SK-N-DZ (cell line): ENCODE measurements at places on chromosomes 16 and 17.

- no peak for DNase-seq
These were observed 19.8 kb downstream of the CCL4 start for GRCh38 chr17:36123431-36123830.

GRCh38 chr17:80724775-80725266 is 180.2 kb downstream of the RPTOR start:
- no peak for DNase-seq

DNA sequence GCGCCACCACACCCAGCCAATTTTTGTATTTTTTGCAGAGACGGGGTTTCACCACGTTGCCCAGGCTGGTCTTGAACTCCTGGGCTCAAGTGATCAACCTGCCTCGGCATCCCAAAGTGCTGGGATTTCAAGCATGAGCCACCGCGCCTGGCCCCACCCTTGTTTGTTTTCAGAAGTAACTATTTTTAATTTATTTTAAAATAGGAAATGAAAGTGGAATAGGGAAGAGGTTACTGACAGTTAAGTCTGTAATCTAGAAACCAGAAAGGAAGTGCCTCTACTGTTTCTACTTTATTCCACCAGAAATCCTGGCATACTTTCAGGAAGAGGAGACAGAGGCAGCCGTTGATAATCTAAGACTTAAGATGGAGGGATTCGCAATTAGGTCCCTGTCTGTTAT is 225.6 kb downstream of the TANC2 start:
- no peak for DNase-seq

GRCh38 chr16:822174-822908 is 21.8 kb upstream of the GNG13 start:
- DNase-seq, result no peak

DNA sequence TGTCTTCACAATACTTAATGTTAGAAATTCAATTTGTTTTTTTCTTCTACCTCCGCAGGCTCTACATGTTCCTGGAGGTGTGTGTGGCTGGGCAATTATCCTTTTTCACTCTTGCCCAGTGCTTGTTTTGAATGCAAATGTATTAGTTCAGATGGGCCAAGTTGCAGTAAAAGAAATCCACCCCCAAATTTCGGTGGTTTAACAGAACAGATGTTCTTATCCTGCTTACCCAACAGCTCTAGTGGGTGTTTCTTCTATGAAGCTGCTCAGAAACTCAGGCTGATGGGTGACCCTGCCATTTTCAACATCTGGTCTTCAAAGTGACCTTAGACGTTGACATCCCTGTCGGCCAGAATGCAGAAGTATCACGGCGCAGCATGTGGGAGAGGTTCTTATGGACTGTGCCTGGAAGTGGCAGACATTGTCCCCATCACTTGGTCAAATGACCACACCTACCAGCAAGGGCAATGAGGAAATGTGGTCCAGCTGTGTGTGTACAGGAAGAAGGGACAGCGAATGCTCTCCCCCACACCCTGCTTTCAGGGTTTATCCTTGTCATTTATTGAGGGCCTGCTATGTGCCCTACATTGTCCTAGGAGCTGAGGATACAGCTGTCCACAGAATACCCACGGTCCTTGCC is 157.3 kb downstream of the CDH13 start:
- DNase-seq, result no peak

DNA sequence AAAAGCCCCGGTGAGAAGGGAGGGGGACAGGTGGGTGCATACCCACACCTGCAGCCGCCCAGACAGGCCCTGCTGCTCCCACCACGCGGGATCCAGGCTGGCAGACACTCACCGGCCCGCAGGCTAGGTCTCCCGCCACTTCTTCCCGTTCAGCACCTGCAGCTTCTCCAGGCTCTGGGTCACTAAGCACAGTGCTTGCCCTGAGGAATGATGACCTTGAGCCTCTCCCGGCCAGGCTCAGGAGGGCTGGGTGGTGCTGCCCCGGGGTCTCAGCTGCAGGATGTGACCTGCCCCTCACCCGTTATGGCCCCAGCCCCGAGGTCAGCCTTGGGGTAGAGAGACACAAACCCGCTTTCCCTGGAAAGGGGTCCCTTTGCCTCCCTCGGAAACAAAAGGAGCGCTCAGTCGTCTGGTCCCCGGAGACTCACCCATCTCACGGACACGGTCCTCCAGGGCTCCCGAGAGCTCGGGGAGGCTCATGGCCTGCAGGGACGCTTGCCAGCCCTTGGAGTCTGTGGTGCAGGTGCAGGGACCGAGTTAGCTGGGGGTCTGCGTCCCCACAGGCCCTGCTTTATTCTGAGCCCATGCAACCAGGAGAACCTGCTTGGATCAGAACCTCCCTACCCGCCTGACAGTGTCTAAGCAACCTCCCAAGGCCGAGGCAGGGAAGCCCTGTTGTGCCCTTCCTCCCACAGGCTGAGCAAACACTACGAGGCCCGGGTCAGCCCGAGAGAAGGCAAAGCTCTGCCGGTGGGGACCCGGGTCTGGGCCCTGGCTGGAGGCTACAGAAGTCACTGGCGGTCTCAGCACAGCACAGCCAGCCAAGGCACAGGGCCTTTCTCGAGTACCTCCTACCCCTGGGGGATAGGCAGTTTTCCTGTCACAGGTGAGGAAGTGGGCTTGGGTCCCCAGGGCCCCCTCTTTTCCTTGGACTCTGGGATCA is 3.8 kb downstream of the NUDT16L1 start:
- DNase-seq, result no peak

GRCh38 chr16:30984669-30985400 is at the start of gene HSD3B7:
Gene HSD3B7 (plus strand): TSS chr16:30985207. CDS start chr16:30985659, 452 bp downstream.
- DNase-seq, result peak; percentile 69

- DNase-seq, result no peak
These were observed 1.3 kb downstream of the PFN1 start for GRCh38 chr17:4947010-4947410.

- no peak for DNase-seq
These were observed 5.3 kb upstream of the CRK start for GRCh38 chr17:1461198-1461944.

DNA sequence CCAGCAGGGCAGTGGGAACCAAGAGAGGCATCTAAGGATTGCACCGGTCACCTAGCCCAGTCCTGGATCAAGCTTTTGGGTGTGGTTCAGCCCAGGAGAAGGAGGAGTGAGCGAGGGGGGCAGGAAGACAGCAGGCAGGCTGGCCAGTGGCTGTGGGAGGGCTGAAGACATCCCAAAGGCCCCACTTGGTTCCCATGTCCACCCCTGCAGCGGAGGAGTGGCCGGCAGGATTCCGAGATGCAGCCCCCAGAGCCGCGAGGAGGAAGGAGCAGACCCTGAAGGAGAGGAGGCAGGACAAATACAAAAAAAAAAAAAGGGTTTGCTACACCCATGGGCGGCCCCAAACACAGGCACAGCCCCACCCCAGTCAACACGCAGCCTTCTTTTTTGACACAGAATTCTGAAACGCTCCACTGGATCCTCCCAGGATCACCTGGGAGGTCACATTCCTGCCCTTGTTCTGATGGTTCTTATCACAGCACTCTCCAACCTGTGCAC is 1.1 kb upstream of the SLC47A2 start:
- DNase-seq, result no peak

DNA sequence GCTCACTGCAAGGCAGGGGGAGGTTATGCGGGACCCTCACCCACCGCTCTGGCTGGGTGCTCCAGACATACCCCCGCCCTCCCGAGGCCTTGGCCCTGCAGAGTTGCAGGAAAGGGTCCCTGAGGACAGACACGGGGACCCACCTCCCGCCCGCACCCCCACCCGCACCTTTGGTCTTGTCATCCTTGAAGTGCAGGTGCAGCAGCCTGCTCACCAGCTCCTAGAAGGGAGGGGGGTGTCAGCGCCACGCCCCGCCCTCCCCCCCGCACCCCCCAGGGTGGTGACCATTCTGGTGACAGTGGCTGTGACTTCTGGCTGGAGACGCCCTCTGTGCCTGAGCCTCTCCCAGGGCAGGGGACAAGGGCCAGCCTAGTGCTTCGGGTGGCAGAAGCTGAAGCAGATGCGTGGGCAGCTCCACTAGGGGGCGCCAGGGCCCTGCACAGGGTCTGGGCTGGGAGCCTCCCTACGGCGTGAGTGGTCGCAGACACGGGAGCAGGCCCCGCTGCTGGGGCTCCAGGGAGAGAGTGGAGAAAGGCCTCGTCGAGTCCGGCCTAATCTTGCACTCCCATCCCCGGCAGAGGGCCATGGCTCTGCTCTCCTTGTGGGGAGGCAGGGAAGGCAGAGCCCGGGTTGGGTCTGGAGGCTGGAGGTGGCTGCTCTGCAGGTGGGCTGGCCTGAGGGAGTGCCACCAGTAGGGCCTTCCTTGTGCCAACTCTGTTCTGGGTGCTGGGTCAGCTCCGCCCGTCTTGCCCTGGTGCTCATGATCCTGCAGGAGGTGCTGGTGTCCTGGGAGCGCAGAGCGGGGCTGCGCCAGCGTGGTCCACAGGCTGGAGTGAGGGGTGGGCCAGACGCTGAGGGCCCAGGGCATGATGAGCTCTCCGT is 2.7 kb downstream of the CENPX start:
- DNase-seq, result peak; percentile 81

DNA sequence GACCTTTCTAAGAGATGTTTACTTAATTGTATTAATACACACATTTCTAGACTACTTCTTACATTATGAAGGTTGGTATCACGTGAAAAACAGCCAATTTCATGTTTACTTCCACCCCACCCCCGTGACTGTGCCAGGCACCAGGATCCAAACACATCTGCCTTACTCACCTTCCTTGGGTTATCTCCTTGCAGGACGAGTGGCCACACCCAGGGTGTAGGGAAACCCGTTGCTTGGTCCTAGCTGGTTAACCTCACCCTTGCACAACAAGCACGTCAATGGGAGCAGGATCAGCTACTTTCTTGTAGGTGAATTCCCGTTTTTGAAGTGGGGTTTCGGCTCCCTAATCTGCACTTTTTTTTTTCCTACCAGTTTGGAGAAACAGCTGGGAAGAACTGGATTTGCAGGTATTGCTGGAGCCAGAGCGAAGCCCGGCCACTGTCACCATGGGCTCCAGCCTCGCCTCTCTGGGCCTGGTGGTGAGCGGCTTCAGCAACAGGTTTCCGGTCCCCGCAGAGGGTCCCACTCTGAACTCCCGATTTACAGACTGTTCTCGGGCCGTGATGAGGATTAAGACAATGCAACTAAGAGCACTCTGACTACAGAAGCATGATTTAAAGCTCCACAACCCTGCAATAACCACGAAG is 2.1 kb upstream of the UBB start:
- no peak for DNase-seq

DNA sequence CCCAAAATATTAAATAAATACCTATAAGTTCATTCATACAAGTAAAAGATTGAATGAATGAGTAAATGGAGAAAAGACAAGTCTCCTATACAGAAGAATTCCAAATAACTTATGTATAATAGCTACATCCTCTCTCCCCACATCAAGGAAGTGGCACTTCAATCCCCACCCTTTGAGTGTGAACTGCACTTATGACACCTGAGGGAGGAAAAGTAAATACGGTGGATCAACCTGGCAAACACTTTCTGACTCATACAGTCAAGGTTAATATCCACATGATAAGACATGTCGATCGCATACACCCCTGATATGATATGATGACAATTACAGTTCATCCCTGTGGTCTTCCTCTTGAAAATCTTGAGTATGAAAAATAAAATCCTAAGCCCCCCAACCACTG is 18.0 kb downstream of the SLFN12L start:
- no peak for DNase-seq

DNA sequence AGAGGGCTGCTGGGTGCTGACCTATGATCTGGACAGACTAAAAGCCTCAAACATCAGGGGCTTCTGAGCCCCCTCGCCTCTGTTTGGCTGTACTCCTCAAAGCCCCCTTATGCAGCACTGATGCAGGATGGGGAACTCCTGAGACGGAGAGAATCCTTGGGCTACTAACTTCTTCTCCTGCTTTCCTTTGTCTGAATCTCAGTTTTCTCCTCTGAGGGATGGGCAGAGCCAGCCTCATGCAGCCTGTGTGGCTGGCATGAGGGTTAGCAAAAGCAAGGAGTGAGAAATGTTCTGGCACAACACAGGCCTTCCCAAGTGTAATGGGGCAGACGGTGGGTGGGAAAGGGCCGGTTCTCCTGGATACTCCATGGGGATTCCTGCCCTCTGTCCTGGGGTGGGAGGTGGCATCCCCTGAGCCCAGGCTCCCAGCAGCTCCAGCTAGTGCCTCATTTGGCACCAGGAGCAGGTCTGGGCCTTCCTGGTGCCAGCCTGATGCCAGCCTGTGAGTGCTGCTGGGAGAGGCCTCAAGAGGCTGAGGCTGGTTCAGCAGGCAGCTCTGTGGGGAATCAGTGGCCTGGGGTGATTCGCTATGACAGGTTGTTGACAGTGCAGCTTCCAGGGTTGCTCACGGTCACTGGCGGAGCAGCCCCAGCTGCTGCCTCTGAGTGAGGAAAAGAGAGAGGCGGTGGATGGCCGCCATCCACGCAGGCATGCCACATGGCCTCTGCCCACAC is 4.0 kb upstream of the BRD7 start:
- peak; percentile 83 for DNase-seq

GRCh38 chr17:41223821-41224220 is 2.6 kb upstream of the KRTAP9-2 start:
- no peak for DNase-seq

DNA sequence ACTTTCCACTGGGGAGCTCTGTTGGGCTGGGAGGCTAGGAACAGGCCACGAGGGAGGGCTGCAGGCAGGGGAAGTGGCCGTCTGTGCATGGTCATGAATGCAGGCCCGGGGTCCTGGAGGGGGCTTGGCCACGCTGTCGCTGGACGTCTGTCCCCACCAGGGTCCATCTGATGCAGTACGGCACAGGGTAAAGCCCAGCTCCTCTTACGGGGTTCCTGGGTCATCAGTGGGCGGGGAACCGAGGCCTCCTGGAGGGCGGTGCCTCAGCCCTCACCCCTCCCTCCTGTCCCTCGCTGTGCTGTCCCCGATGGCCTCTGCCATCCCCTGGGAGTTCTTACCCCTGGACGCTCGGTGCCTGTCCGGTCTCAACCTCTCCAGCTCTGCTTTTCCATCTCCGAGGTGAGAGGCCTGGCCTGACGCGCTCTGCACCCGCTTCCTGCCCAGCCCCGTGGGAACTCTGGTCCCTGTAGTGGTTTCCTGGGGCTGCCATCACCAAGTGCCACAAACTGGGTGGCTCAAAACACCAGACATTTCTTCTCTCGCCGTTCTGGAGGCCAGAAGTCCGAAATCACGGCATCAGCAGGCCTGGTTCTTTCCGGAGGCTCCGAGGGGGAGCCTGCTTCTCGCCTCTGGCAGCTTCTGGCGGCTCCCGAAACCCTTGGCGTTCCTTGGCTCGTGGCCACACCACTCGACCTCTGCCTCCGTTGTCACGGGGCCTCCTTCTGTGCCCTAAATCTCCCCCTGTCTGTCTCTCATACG is 182.8 kb downstream of the SEC14L1 start:
- peak; percentile 57 for DNase-seq

GRCh38 chr17:71200597-71200996 is 920.2 kb upstream of the SOX9 start:
- DNase-seq, result no peak
